Hematopoietic multipotent progenitor cell treated with erythropoietin and hydrocortisone succinate and interleukin-3 and kit ligand, for 17 days (in vitro differentiated cells): ENCODE measurements at places on chromosomes 5 and 9.

DNA sequence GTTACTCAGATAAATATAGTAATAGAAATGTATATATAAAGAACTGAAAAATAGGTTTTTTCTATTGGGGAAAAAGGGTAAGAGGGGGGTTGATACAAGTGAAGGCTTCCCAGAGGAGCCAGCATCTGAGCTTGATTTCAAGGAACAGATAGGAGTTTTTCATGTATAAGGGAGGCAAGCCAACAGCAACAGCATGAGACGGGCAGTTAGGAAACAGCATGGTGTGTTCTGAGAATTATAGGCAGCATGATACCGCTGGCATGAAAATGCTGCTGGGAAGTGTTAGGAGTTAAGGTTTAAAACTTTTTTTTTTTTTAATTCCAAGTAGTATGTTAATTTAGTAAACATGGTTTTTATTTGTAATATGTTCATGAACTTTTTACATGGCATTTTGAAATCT lies 9.7 kb downstream of the CDC37L1 start:
- DNase-seq, result no peak

- no peak for DNase-seq
Observed at GRCh38 chr9:127961613-127962155, 19.1 kb downstream of the EEIG1 start.

- no peak for DNase-seq
Observed at GRCh38 chr9:106859957-106860720, 2.8 kb upstream of the ZNF462 start.

DNA sequence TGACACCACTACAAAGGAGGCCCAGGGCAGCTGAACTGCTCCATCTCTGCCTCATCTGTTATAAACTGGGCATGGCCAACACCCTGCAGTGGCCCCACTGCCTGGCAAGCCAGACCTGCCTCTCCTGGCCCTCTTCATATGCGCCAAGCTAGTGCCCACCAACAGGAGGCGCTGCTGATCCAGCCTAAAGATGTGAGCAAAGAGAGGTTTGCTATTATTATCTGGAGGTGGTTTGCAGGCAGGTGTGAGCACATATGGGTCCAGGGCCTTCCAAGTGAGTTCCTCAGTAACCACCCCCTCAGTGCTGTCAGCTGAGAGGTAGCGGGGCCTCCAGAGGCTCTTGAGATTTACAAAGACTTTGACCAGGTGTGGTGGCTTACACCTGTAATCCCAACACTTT lies 232.2 kb downstream of the SYK start:
- DNase-seq, result peak; percentile 8

DNA sequence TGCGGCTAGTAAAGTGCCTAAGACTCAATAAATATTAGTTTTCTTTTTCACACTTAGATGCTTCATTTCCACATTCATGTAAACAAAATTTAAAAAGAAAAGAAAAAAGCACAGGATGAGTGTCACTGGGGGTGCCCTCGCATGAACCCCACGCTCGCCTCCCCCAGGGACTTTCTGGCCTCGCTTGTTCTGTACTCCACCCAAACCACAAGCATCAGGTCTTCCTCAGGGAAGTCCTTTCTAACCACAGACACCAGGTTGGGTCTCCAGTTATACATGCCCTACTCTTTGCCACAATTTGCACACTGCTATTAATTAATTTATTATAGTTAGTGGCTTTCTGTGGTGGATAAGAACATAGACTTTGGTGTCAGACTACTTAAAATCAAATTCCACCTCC lies 92.4 kb downstream of the RORB start:
- no peak for DNase-seq

- no peak for DNase-seq
Observed at GRCh38 chr9:129494113-129494789, 126.7 kb downstream of the C9orf50 start.

DNA sequence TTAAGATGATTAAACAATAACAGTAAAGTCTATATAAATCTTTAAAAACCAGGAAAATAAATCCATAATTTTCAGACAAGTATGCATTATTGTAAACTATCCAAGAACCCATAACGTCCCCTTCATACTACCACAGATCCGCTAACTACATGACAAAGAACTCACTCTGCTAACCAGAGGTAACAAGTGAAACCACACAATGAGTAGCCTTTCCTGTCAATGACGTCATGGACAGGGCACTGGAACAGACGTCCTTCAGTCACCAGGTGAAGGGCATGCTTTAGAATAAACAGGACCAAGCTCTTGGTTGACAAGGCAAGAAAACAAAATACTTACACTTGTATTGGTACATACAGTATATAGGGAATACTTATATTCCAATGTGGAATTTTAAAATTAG lies 45.2 kb downstream of the RNF130 start:
- DNase-seq, result no peak

DNA sequence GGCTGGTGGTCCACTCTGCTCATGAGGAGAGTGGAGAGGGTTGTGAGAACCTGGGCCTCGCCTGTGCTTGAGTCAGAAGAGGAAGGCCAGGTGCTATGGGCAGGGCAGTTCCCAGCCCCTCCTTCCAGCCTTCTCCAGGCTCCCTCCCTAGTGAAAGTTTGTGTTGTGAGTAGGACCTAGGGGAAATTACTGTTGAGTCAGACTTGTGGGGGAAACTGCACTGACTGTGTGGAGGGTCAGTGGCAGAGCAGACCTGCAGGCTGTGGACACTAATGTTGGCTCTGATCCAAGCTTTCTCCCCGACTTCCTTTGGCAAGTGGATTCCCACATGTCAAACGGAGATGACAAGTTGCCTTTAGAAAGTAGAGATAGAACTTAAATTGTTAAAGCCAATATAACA lies 102.6 kb downstream of the ARHGAP26 start:
- no peak for DNase-seq

- no peak for DNase-seq
Observed at GRCh38 chr5:176732736-176733405, 77.5 kb upstream of the UNC5A start.

GRCh38 chr9:37969130-37969529 lies 65.2 kb upstream of the SLC25A51 start:
- DNase-seq, result peak; percentile 38

GRCh38 chr9:113603773-113604172 lies 140.2 kb downstream of the RGS3 start:
- DNase-seq, result no peak

DNA sequence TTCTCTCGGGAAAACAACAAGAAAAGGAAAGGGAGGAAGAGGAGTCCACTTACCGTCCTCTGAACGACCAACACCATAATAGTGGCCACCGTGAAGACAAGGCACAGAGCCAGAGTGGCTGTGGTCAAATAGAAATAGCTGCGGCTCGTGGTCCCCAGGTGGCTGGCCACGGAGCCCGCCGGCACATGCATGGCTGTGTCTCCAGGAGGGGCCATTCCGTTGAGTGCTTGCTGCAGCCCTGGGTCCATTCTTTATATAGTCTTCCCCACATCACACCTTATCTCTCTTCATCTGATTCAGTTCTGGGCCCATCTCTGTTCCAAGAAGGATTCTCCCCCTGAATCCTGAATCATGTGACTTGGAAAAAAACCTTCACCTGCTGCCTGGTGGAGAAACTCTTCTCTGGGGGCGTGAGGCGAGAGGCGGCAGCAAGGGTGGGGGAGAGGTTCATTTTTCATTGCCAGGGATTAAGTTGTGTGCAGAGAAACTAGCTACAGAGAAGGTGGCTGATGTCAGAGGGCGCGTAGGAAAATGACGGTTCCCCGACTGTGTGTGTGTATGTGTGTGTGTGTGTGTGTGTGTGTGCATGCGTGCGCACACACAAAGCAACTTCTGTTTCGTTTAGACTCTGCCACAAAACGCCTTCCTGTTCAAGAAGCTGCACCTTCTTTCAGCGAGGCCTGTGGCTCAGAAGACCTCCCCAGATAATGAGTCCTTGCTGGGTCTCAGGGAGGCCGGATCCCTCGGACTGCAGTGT lies at the start of gene TNFSF8:
TNFSF8 (minus strand) TSS at position 536 of the 757 bp plus-strand sequence; CDS start at position 248, 288 bp downstream.
- no peak for DNase-seq

- no peak for DNase-seq
Observed at GRCh38 chr5:159458217-159458711, 128.0 kb upstream of the IL12B start.

DNA sequence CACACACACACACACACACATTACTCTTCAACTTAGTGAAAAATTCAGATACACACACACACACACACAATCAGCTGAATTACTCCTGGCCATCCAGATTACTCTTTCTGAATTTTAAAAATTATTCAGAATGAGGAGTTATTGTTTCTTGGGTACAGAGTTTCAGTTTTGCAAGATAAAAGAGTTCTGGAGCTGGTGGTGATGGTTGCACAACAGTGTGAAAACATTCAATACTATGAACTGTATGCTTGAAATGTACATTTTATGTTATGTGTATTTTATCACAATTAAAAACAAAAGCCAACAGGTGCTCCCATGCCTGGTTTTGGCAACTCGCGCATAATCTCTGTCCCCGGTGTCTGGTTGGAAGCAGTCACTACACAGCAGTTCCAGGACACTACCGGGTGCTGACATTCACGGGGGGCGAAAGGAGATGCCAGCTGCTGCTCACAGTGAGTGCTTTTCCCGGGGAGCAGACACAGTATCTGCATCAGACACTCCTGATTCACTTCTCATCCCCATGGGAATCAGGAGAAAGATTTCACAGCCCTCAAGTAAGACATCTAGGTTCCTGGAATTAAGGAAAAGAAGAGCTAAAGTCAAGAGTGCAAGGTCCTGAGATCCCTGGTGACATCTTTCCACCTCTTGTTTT lies 55.7 kb downstream of the LHFPL2 start:
- DNase-seq, result no peak

- DNase-seq, result no peak
Observed at GRCh38 chr5:61371474-61371873, 39.4 kb downstream of the ZSWIM6 start.

DNA sequence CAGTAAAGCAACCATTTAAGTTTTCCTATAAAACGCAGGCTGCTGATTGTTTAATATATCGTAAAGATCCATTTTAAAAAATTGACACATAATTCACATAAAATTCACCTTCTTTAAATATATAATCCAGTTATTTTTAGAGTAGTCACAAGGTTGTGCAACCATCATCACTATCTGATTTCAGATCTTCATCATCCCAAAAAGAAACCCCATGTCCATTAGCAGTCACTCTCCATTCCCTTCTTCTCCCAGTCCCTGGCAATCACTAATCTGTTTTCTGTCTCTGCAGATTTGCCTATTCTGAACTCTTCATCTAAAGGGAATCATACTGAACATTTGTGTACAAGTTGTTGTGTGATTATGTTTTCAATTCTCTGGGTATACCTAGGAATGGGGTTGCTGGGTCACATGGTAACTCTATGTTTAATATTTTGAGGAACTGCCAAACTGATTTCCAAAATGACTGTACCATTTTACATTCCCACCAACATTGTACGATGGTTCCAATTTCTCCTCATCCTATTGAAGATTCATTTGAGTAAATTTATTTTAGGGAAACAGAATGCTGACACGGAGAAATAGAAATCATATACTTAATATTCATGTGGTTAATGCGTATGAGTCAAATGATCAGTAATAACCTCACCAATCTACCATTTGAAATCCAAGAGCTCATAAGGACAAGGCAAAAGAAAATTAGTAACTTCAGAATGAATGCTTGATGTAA lies 57.8 kb upstream of the PLPP1 start:
- DNase-seq, result no peak

- DNase-seq, result no peak
Observed at GRCh38 chr5:138491284-138491648, 26.0 kb downstream of the EGR1 start.

GRCh38 chr5:16812911-16813310 lies 123.2 kb downstream of the MYO10 start:
- DNase-seq, result no peak

DNA sequence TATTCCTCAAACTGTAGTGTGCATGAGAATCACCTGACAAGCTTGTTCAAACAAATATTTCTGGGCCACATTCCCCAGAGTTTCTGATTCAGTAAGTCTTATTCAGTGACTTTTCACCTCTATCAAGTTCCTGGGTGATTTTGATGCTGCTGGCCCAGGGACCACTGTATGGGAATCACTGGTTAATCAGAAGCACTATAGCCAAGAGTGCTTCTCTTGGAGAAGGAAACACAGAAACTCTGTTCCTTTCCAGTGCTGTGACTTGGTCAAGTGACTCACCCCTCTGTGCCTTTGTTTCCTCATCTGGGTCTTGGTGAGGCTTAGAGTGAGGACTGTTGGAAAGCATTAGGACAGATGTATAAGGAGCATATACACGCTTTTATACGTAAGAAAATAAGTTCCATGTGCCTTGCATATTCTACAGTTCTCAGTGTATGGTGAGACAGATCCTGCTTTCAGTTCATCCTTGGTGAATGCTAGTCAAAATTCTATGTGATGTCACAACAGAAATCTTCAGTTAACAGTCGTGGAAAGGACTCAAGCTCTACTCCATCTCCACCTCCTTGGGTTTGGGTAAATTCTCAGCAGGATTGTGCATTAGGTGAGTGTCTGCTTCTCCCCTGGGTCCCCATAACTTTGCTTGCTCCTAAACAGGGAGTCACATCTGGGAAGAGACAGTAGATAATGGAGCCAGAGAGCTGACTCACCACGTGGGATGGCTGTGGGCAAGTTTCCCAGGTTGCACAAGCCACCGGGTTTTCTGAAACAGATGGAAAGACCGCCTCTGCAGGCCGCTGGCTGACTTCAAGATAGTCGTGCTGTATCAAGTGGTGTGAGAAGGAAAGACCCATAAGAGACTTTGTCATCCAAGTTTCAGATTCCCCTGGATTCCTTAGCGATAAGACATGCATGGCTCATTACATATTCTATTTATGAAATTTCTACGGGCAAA lies 117.0 kb downstream of the NXNL2 start:
- DNase-seq, result no peak

- no peak for DNase-seq
Observed at GRCh38 chr9:33043671-33044070, 18.6 kb downstream of the DNAJA1 start.

- no peak for DNase-seq
Observed at GRCh38 chr5:124372457-124372856, 374.0 kb downstream of the ZNF608 start.

DNA sequence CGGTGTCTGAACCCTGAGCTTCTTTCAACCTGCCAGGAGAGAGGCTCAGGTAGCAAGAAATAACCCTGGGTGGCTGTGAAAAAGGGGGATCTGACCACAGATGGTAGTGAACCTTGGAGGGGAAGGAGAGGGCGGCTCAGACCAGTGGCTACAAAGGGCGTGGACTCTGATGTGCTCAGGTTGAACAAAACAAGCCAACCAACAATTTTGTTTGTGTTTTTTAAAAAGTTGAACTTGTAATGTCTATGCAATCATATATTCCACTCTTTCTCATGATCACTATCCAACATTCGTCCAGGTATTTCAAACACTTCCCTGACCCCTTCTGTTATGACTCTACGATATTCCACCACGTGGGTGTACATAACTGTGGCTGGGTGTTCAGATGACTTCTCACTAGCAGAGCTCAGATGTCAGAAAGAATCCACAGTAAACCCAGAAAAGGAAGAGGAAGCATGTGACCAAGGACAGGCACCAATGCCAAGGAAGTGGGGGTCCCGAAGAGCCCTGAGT lies 20.0 kb downstream of the PTPN3 start:
- DNase-seq, result no peak
